Stimulated activated CD4-positive, alpha-beta T cell treated with anti-CD3 and anti-CD28 coated beads, Interleukin-2, amount 100 ng/mL, for 24 hours (primary cell): ENCODE measurements at places on chromosomes 11 and 22.

GRCh38 chr11:106594751-106595351, 423.4 kb downstream of the GUCY1A2 start:
- DNase-seq, result no peak

- DNase-seq, result no peak
Observed at GRCh38 chr11:111463276-111463675, 48.9 kb downstream of the BTG4 start.

DNA sequence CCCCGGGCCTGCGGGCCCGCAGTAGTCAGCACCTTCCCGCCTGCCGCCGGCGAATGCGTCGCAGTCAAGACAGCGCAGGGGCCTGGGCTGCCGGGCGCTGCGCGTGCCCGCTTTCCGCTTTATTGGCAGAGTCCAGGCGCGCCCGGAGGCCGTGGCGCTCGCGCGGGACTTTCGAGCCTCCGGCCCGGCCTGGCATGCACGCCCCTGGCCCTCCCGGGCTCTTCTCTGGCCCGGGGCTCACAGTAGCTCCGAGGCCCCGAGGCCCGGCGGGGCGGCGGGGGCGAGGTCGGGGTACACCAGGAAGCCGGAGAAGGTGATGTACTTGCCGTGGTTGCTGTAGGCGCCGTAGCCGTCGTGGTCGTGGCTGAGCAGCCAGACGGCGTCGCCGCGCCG, 3.1 kb downstream of the FAM180B start:
- no peak for DNase-seq

- DNase-seq, result no peak
Observed at GRCh38 chr11:77879218-77879617, 58.3 kb downstream of the AAMDC start.

GRCh38 chr11:61947486-61948210, 2.5 kb upstream of the BEST1 start:
- peak; percentile 64 for DNase-seq

- DNase-seq, result no peak
Observed at GRCh38 chr22:26811647-26811992, 154.2 kb downstream of the MIAT start.

GRCh38 chr11:98423933-98424332, 596.8 kb upstream of the CNTN5 start:
- no peak for DNase-seq

DNA sequence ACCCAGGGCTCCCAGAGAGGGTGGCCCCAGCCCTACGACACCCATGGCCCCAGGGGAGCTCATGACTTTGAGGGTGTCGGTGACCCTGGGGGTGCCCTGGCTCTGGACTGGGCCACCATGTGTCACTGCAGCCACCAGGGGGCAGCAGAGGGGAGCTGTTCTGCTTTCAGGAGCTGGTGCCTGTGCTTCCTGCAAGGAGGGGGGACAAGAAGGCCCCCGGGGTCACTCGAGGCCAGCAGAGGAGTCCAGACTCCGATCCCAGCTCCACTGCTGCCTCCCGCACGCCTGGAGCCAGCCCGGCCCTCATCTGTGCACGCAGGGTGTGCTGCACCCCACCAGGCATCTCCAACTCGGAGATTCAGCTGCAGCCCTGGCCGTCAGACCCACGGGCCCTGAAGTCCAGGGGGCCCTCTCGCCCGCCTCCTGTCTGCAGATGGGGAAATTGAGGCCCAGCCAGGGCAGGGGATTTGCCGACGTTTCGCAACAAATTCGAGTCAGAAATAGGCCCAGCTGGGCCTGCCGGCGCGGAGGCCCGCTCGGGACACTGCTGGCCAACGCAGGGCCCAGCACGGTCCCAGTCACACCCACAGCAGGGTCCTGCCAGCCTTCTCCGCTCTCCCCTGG, 29.5 kb upstream of the WNT7B start:
- DNase-seq, result peak; percentile 94

GRCh38 chr11:86696004-86696403, 23.6 kb upstream of the ME3 start:
- no peak for DNase-seq

GRCh38 chr11:111395749-111396148, 16.7 kb upstream of the POU2AF1 start:
- DNase-seq, result no peak

GRCh38 chr11:17658211-17658610, 61.2 kb upstream of the MYOD1 start:
- no peak for DNase-seq

GRCh38 chr22:29117799-29118477, 45.1 kb downstream of the KREMEN1 start:
- DNase-seq, result no peak

DNA sequence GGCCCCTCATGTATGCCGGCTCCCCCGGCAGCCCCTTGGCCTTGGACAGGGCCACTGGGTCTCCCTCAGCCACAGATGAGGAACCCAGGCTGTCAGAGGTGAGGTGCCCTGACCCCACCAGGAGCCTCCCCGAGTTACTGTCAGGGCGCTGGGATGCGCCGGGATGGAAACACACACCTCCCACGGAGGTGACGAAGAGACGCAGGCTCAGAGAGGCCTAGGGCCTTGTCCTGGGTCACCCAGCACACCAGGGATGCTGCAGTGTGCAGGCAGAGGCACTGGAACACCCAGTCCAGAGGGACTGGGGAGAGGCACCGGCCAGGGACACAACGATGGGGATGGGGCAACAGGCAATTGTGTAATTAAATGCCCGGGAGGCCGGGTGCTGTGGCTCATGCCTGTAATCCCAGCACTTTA, 81.2 kb upstream of the PRR5 start:
- DNase-seq, result peak; percentile 9

- peak; percentile 67 for DNase-seq
Observed at GRCh38 chr11:32829680-32830412, at the start of gene PRRG4. Gene PRRG4 (plus strand): TSS chr11:32829927. CDS start chr11:32830530, 603 bp downstream.

DNA sequence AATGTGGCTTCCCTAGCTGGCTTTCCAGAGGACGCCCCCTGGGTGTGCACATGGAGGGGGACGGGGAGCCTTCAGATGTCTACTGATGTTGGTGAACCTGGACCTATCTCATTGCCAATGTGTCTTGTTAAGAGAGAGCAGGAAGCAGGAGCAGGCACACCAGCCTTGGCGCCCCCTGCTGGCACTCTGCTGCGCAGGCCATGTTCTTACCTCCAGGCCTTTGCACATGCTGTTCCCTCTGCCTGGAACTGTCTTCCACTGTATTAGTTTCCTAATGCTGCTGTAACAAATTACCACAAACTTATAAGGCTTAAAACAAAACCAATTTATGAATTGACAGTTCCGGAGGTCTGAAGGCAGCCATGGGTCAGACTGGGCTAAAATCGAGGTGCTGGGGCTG, 23.6 kb upstream of the MN1 start:
- DNase-seq, result peak; percentile 47

- DNase-seq, result no peak
Observed at GRCh38 chr11:3942160-3942955, 86.9 kb downstream of the STIM1 start.

DNA sequence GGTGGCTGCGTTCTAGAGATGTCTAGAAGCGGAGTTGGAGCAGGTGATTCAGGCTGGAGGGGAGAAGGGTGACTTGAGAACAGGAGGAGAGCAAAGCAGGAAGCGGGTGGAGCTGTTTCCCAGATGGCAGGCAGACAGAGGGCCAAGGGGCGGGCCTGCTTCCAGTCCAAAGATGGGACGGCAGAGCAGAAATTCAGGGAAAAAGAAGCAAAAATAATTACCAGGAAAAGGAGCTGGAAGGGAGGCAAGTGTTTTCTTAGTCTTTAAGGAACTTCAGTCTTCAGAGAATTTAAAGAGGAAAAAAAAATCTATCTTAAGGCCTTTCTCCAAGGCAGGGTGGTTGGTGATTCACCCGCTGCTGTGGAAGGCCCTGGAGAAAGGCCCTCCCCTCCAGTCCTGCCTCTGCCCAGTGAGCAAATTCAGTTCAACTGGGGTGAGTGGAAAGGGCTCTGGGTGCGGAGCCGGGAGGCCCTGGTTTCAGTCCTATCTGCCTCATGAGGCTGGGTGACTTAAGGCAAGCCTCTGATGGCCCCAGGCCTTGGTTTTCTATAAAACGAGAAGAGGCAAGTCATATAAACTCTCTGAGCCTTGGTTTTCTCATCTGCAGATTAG, 4.5 kb upstream of the CREB3L1 start:
- no peak for DNase-seq

GRCh38 chr11:6962673-6963072, 36.4 kb downstream of the ZNF215 start:
- no peak for DNase-seq

DNA sequence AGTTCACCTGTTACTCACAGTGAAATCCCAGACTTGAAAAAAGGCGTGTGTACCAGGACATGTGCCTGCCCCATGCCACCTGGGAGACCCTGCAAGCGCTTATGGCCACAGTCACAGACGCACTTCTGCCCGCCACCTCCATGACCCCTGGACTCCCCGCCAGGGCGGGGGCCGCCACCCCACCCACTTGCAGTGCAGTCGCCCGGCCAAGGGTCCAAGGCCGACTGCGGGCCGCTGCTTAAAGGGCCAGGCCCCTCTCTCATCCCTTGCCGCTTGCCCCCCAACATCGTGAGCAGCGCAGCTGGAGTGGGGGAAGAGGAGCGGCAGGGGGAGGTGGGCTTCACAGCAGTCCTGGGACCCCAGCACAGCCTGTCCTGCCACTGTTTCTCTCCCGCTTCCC, 10.8 kb downstream of the DUSP8 start:
- no peak for DNase-seq

- DNase-seq, result no peak
Observed at GRCh38 chr11:78304201-78304600, 113.4 kb downstream of the GAB2 start.

GRCh38 chr11:46294365-46295309, 17.2 kb downstream of the CREB3L1 start:
- DNase-seq, result no peak

GRCh38 chr11:124176925-124177715, 6.0 kb upstream of the OR10D3 start:
- DNase-seq, result no peak
